CD4-positive, alpha-beta T cell treated with Interleukin-1 beta for 1 hour (primary cell): ENCODE measurements at places on chromosomes 7 and 10.

DNA sequence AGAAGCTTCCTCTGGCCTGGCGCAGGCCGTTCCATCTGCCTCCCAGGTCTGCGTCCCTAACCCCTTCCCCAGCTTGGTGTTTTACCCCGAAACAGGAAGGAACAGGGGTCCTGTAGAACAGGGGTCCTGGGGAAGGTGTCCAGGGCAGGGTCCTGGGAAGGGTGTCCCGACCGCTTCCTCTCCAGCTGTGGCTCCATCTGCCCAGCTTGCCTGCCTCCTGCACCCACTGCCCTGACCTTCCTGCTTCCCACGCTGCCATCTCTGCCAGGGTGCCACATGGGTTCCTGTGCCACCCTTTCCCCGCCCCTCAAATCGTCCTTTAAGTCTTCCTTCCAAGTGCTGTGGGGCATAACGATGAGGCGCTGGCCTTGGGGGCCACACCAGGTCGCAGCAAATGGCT, 32.4 kb downstream of the WDR86 start:
- no peak for DNase-seq

DNA sequence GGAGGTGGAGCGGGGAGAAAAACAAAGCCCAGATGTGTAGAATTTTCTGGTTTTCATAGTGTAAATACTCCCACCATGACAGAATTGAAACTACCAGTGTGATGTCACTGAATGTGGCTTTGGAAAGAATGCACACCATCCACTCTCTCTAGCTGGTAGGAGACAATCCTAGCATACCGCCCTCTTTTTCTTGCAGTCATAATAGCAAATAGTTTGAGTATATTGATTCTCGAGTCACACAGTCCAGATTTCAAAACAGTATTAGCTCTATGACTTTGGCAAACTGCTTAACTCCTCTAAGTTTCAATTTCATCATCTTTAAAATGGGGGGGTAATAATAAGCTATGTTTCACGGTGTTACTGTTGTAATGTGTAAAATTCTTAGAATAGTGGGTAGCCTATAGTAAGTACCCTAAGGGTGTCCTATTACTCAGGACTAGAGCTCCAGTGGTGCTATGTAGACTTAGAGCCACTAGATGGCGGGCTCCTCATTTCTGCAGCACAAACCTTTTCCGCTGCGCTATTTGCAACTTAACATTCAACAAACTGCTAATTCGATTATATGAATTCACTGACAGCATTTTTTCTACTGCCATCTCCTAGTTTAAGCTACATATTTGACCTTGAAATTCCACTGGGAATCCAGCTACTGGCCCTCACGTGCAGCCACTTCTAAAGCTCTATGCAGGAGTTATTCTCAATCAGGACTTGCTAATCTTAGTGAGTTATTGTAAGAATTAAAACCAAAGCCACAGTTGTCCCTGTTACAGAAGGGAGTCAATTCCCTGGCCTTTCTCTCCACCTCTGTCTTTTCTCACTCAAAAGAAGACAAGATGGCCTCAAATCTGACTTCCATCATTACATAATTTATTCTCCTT, 18.7 kb downstream of the TAS2R40 start:
- DNase-seq, result peak; percentile 76

DNA sequence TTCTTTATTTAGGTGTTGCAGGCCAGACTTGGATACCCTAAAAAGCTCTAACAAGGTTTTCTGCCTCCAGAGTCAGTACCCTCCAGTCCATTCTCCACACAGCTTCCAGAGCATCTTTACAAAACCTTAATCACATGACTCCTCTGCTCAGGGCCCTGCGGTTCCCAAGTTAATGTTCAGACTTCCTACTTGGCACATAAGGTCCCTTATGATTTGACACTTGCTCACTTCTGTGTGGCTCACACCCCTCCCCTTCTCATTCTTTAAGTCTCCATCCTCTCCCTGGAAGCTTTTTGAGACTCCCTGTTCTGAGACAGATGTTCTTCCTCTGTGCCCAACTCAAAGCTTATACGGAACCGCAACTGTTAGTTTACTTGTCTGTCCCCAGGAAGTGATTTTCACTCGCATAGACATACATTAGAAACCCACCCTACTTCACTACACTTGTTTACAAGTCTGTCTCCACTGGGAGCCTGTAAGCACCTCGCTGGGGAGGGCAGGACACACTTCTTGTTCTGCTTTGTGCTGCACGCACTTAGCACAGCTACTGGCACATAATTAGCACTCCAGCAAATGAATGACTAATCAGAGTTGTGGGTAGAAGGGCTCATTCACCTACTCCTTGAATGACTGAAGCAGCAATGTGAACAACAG, 154.3 kb upstream of the LAMB4 start:
- DNase-seq, result no peak

DNA sequence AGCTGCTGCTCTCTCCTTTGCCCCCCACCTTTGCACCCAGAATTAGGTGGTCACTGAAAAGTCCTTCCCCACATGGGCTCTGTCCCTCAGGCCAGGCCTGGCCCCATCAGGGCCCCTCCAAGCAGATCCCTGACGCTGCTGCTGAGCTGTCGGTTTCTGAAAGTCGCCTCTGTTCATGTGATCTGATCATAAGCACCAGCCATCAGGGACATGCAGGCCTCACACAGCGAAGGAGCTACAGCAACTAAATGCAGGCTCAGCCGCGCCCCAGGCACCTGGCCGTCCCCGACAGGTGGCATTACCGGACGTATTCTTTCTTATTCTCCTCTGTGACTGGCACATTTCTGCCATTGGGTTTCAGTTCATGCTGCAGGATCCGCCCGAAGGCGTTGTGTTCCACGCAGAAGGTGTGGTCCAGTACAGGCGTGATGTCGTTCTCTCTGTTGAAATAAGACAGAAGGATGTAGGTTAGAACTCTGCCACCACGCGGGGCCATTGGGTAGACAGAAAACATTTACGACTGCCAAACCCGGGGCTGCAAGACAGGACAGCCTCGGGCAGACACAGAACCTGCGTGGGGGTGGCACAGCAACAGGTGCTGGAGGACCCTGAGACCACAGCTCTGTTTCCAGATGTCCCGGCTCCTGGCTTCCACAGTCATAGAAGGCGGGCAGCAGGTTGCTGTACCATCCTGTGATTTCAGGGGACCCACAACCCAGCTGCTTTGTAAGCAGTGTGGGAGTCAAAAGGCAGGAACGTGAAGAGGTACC, 105.6 kb downstream of the SMURF1 start:
- DNase-seq, result no peak

DNA sequence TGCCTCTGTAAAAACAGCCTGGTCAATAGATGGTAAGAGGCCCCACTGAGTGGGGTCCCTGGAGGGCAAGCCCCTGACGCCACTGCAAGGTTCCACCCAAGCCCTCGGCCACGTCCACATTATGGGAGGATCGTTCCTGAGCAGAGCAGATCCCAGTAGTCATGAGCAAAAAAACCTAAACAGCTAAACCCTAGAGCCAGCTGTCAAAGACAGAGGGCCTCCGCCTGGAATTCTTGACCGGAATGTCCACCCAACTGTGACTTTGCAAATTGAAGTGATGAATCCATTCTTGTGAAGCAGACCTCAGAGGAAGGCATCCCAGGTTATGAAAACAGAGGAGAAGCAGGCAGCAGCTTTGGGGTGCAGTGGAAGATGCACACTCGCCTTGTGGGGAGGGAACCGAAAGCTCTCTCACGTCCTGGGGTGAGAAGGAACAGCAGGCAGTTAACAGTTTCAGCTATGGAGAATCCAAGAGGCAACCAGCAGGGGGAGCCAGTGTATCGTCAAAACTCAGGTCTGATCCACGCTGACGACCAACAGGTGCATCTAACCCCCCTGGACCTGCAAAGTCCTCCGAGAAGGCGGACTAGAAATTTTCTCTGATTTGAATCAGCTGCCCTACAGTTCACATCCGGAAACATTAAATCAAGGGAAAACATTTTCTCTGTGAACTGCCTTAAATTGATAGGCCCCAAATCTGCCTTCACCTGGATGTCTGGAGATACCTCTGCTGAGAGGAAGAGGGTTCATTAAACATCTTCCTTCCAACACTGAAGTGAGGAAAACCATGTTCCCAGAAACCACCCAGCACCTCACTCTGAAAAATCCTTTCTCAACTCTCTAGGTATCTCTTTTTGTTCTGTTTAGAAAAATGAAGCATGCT, 139.1 kb upstream of the PFKP start:
- peak; percentile 51 for DNase-seq

- no peak for DNase-seq
Observed at GRCh38 chr10:11106621-11107374, 89.1 kb downstream of the CELF2 start.

DNA sequence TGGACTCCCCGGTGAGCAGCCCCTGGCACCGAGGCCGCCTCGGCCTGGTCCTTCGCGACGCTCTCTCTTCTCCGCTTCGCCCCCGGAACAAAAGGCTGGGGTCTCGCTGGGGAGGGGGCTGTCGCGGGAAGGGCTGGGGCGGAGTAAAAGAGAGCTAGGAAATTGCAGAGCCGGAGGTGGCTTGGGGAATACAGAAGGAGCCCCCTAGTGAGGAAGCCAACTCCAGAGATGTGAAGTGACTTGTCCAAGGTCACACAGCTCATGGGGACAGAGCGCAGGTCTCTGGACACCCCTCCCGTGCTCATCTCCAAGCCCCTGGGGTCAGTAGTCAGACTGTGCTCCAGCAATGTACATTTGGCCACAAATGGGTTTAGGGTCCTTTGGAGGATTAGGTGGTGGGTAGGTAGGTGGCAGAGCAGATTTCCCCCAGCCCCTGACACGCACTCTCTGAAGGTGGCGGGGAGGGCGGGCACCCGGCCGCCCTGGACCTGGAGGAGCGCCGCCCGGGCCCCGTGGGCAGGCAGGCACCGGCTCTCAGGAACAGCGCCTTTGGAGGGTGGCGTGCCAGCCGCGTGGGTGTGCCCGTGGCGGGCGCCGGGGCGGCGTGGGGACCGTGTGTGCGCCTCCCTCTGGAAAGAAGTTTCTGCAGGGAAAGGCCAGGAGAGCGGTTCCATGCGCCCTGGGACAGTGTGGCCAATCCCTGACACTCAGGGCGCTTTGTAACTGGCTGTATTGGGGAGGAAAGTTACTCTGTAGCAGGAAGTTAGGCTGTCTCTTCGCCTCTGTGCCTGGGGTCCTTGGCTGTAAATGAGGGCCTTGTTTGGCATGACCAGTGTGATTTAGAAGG, 910 bp downstream of the WIPF3 start:
- DNase-seq, result no peak

DNA sequence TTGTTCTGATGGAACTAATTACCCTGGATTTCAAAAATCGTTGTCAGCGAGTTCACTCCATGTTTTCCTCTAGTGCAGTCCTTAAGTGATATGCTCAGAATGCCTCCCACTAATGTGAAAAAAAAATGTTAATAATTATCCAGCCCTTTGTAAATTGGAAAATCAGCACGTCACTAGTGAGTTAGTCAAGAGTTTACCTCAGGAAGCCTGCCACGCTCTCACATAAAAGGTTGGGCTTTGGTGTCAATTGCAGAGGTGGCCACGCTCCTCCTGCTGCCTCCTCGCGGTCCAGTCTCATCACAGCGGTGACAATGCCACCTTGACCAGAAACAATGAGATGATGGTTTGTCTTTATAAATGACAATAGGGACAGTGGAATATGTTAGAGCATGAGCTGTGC, 22.5 kb downstream of the UPP1 start:
- no peak for DNase-seq

DNA sequence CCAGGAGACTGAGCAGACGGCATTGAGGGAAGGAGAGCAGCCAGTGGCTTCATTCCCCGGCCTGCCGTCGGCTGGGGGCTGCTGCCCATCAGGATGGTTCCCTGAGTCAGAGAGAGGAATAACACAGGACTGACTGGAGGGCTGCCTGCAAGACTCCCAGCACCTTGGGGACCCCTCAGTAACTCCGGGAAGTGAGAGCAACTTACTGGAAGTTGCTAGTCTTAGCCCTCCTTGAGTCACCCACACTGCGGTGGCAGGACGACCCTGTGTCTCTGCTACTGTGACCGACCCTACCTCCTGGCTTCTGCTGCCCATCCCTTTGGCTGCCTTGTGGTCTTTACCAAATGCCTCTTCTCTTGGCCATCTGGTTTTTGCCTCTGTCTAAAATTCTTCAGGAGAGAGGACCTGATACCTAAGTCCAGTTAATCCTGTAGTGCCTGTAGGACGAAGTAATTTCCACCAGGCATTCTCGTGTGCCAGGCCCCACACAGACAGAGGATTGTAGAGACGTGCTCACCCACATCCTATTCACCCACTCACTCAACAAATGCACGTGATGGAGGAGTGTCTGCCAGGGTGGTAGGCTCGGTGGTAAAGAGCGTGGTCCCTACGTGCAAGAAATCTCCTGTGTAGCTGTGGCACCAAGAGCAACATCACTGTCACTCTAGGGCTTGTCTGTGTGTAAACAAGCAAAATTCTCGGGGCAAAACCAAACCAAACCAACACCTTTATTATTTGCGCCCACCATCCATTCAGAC, 156.5 kb downstream of the PRKCQ start:
- no peak for DNase-seq

DNA sequence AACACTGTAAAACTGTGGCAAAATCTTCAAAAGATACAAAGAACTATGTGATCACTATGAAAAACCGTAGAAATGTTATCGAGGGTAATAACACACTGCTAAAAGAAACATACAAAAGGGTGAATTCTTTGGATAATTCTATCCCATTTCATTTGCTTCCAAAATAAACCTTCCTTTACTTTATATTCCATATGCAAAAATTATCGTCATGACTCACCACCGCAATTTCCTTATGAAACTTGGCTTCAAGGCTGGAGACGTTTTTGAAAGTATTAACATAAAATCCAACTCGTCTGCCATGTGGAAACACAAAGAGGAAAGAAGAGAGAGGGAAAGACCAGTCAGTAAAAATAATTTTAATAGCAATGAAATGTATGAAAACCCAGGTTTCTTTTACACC, 165.2 kb downstream of the AMPH start:
- DNase-seq, result no peak

GRCh38 chr10:47326306-47326926, 4.2 kb downstream of the GDF2 start:
- DNase-seq, result no peak

DNA sequence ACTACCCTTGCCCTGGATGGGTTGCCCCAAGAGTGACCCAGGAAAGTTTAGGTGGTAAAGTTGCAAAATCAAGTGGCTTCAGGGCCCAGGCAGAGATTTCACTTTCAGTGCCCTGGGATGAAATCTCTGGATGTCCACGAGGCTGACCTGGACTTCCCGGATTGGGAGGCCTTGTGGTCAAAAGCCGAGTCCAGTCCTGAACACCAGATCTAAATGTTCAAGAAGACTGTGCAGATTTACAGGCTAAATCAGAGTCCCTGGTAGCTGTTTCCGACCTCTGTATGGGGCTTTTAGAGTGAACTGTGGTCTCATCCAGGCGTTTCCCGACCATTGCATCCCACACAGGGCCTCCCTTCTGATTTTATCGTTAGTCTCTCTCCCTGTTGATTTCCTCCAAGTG, 95.3 kb downstream of the WDR11 start:
- DNase-seq, result no peak

GRCh38 chr7:51290702-51291540, 25.7 kb downstream of the COBL start:
- no peak for DNase-seq

GRCh38 chr10:117635826-117636225, 93.3 kb downstream of the EMX2 start:
- DNase-seq, result no peak

DNA sequence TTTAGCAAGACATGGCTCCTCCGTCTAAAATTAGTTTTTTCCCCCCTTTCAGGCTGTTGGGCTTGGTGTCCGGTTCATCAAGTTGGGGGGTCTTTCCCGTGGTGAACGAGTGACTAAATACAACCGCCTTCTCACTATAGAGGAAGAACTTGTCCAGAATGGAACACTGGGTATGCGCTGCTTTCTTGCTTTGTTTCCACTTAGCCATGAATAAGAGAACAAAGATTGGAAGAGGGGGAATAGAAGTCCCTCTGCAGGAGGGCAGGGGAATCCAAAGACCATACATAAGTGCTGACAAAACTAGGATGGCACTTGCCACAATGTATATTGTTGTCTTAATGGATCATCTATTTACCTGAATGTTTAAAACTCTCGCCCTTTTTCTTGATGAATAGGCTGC, 30.5 kb downstream of the ENO4 start:
- no peak for DNase-seq
